Stimulated activated CD8-positive, alpha-beta memory T cell treated with anti-CD3 and anti-CD28 coated beads, Interleukin-15, amount 100 ng/mL, for 1 hour (primary cell): ENCODE measurements at places on chromosomes 16 and 17.

- no peak for DNase-seq
Observed at GRCh38 chr17:69086641-69087040, 25.9 kb upstream of the ABCA9 start.

DNA sequence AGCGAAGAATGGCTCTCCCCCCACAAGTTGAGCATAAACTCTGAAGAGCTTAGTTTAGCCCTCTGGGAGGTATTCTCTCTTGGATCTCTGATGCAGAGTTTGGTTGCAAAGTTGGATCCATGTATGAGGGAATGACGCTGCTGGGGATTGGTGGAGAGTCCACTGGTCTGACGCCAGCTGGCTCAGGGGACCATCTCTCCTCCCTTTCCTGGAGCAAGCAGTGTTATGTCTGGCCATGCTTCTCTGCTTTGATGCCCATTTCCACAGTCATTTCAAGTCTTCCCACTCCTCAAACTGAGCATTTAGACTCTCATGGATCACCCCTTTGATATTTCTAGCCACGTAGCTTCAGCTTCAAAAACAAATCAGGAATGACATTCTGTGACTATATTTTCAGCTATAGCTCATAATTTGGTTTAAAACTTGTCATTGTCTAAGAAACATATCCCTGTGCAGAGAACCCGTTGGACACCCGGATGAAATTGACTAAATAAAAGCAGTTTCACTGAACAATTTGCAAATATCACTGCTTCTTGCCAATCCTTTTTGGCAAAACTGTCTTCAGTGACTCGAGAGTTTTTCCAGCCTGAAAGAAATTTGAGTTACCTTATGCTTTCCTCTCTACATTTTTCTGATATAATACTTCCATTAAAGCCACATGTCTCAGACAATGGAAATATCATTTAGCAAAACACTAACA is 193.4 kb upstream of the CDH11 start:
- no peak for DNase-seq

DNA sequence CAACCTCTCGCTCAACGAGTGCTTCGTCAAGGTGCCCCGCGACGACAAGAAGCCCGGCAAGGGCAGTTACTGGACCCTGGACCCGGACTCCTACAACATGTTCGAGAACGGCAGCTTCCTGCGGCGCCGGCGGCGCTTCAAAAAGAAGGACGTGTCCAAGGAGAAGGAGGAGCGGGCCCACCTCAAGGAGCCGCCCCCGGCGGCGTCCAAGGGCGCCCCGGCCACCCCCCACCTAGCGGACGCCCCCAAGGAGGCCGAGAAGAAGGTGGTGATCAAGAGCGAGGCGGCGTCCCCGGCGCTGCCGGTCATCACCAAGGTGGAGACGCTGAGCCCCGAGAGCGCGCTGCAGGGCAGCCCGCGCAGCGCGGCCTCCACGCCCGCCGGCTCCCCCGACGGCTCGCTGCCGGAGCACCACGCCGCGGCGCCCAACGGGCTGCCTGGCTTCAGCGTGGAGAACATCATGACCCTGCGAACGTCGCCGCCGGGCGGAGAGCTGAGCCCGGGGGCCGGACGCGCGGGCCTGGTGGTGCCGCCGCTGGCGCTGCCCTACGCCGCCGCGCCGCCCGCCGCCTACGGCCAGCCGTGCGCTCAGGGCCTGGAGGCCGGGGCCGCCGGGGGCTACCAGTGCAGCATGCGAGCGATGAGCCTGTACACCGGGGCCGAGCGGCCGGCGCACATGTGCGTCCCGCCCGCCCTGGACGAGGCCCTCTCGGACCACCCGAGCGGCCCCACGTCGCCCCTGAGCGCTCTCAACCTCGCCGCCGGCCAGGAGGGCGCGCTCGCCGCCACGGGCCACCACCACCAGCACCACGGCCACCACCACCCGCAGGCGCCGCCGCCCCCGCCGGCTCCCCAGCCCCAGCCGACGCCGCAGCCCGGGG is 1.3 kb downstream of the FOXC2 start:
- DNase-seq: no peak

DNA sequence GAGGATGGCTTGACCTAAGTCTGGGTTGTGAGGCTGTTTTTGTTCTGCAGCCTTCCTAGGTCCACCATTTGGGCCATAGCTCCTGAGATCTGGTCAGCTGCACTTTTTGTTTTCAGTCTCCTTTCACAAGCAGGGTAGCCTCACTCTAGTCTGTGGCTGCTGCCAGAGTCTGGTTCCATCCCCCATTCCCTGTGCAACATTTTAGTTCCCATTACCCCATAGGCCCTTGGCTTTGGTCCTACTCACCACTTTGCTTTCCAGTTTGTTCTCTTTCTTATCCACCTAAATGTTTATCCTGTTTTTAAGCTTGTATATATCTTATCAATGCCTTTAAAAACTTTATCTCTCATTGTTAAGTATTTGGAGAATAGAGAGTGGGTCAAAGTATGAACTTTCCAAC is 6.5 kb upstream of the XYLT2 start:
- no peak for DNase-seq

DNA sequence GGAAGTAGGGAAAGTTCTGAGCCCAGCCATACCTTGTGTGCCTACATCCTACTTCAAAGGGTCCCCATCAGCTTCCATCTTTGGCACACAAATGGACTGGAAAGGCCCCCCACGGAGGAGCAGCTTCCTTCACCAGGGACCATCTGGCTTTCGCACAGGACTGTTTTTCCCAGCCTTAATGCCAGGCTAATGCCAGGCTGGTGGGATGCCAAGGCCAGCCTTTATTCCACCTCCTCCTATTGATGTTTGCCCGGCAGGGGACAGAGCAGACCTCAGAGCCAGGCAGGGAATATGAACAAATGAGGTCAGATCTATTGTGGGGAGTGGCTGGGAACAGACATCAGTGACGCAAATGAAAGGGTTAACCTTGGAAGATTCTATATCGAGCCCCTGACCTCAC is 5.7 kb downstream of the GPR179 start:
- DNase-seq: no peak

GRCh38 chr16:65083164-65083857 is 38.6 kb downstream of the CDH11 start:
- no peak for DNase-seq

DNA sequence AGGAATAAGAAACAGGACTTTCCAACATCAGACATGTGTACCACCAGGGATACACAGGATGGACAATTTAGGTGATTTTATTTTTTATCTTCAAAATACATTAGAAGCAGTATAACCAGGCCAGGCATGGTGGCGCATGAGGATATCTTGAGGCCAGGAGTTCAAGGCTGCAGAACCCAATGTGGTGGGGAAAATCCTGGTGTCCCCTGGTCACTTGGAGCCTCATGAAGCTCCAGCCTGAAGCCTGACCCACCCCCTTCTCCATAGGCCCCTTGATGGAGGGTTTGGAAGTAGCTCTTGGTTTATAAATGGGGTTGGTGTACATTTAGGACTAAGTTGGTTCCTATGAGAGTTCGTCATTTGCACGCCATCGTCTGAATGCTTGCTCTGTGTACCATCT is 88.6 kb downstream of the MYH11 start:
- no peak for DNase-seq

- DNase-seq: no peak
Observed at GRCh38 chr16:56625140-56625942, at the start of gene MT1E. Gene MT1E, plus strand, starts transcription at chr16:56625781. Its CDS starts 71 bp downstream, at chr16:56625852.
